ENCODE measurements at places on chromosomes 5 and 9.

DNA sequence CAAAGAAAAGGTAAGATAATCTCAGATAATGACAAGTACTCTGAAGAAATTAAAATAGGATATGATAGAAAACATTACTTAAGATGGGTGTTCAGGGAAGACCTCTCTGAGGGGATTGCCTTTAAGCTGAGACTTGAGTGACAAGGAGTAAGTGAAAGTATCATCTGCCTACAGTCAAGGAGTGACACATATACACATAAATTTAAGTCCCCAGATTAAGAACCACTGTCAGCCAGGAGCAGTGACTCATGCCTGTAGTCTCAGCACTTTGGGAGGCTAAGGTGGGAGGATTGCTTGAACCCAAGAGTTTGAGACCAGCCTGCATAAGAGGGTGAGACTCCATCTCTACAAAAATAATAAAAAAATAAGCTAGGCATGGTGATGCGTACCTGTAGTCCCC lies 19.7 kb upstream of the ANKHD1 start:
- no peak for DNase-seq

GRCh38 chr9:12631866-12632265 lies 61.3 kb upstream of the TYRP1 start:
- no peak for DNase-seq

DNA sequence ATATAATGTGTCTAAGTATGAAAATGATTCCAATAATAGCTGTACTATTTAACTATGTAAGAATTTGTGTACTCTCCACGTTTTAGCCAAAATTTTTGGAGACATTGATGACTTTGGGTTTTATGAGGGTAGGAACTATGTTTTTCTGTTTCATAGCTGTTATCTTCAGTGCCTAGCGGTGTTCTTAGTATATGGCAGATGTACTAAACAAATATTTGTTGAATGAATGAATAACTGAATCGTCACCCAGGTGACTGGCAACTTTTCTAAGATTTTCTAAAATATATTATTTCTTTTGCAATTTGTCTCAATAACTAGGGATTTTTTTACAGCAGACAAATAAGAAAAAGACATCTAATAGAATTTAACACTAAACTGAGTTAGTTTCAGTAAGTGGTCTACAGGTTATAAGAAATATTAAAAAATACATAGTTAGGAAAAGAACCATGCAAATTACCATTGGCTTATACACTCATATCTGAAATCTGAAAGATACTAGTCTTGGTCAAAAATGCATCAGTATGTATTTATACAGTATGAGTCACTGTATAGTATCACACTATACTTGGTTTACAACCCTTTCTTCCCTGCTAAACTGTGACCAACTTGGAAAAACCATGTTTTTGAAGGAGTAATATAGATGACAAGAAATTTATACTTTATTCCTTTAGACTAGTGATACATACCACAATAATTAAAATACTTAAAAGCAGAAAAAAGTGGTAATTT lies 10.5 kb upstream of the ERCC6L2 start:
- DNase-seq, result no peak

- DNase-seq, result peak; percentile 47
Measured at GRCh38 chr5:98997000-98997399, 68.2 kb upstream of the CHD1 start.

- no peak for DNase-seq
Measured at GRCh38 chr9:104094534-104095015, 466 bp downstream of the SMC2 start.

DNA sequence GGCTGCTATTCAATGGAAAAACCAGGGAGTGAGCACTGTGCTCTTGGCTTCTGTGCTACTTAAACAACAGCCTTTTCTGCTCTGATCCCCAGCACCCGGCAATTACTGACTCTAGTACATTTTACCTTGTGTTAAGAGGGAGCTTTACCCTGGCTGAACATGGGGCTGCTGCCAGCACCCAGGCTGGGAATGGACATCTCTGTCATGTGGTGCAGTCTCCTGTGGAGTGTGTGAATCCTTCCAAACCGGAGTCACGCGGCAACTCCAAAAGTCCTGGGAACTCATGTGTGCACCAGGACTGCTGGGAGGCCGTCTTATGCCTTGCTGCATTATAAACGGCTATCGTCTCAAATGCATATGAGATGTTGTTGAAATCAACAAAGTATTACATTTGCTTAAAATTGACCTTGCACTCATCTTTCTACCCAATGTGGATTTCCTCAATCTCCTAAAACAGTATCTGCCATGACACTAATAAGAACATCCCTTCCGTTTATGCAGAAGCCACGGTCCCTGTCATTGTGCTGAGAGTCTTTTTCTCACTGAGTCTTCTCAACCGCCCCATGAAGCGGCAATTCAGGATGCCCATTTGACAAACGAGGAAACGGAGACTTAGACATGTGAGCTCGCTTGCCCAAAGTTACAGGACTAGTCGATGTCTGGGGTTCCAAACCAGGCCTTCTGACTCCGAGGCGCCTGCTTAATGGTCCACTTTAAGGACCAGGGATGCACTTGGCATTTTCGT lies 884 bp upstream of the GSN start:
- peak; percentile 38 for DNase-seq

DNA sequence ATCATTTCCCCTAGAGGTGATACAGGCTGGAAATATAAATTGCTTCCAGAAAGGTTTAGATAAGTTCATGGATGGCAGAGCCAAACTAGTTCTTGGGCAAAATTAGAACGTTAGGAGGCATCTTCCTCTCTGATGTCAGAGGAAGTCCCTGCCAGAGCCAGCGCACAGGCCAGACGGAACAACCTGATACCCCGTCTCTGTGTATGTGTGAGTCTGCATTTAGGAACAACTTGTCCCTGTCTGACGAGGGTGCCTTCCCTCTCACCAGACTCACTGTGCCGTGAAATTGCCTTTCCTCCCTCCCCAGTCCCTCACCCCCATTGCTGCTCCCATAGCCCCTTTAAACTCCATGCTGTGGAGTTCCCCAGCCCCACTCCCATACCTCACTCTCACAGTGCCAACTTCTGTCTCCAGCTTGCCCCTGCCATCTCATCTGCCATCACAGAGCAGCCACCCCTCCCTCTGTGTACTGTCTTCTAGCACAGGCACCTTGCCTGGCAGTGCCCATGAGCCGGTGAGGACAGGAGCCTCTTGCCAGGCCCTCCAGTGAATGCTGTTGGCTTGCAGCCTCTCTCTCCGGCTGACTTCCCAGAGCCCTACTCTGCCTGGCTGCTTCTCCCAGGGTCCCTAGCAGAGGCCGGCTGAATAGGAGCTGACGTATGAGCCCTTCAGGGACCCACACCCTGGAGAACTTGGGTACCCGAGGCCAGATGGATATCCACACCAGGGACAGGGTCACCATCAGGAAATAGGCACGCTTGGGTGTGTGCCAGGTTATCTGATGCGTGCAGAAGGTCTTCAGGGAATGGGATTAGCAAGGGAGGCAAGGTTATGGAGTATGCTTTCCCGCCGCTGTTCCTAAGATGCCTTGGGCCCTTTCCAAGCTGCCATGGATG lies 26.7 kb downstream of the UNC5A start:
- no peak for DNase-seq

GRCh38 chr9:120729791-120730241 lies 15.5 kb upstream of the MEGF9 start:
- no peak for DNase-seq

- no peak for DNase-seq
Measured at GRCh38 chr9:122978601-122979000, 37.8 kb downstream of the RABGAP1 start.

- no peak for DNase-seq
Measured at GRCh38 chr5:12840972-12841371, 936.7 kb upstream of the CTNND2 start.

- no peak for DNase-seq
Measured at GRCh38 chr5:147017621-147018020, 139.1 kb upstream of the PPP2R2B start.

DNA sequence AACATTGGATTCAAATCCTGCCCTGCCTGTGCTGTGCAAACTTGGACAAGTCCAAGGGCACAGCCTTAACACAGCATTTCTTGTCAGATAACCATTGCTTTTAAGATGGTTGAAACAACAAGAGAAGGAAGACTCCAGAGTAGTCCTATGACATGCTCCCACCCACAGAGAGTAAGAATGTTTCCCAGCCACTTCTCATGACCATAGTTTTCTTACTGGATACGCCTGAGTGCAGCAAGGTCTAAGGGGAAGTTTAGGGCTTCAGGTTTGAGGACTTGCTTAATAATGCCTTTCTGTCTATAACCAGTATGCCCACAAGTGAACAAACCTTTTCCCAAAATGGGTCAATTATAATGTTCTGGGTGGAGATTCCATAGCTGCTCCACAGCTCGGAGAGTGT lies 126.4 kb downstream of the SLF1 start:
- DNase-seq, result no peak

GRCh38 chr5:166430491-166431319 lies 1860.7 kb upstream of the WWC1 start:
- no peak for DNase-seq

GRCh38 chr5:177086654-177087397 lies at the start of gene FGFR4:
Gene FGFR4 (plus strand): TSS chr5:177086915. CDS start chr5:177089603, 2,688 bp downstream.
- peak; percentile 37 for DNase-seq

DNA sequence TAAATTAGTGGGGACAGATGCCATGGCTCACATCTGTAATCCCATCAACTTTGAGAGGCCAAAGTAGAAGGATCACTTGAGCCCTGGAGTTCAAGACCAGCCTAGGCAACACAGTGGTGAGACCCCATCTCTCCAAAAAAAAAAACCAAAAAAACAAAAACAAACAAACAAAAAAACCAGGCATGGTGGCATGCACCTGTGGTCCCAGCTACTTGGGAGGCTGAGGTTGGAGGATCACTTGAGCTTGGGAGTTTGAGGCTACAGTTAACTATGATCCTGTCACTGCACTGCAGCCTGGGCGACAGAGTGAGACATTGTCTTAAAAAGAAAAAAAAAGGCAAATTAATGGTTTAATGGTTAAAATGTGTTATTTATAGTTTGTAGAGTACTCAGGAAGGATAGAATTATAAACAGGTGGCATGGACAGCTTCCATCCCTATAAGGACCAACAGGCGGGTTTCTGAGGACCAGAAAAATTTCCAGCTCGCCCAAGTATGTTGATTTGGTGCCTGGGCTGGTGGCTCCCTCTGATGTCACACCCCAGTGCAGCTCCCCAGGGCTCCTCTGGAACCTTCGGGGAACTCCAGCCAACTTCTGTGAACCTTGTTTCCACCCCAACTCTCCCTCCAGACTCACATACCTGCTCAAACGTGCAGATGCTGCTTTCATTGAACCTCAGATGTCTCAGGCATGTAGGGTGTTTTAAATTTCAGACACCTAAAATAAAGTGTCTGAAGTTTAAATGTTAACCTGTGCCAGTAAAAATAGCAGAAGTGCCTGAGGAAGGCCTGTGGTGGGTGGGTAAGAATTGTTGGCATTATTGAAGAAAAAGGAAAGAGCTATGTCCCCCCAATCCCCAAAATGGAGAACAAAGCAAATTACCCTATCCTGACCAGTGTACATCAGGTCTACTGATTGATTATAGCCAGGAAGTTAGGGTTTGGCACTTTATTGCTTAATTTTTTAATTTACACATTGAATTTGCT lies 69.0 kb downstream of the TRIO start:
- DNase-seq, result no peak

DNA sequence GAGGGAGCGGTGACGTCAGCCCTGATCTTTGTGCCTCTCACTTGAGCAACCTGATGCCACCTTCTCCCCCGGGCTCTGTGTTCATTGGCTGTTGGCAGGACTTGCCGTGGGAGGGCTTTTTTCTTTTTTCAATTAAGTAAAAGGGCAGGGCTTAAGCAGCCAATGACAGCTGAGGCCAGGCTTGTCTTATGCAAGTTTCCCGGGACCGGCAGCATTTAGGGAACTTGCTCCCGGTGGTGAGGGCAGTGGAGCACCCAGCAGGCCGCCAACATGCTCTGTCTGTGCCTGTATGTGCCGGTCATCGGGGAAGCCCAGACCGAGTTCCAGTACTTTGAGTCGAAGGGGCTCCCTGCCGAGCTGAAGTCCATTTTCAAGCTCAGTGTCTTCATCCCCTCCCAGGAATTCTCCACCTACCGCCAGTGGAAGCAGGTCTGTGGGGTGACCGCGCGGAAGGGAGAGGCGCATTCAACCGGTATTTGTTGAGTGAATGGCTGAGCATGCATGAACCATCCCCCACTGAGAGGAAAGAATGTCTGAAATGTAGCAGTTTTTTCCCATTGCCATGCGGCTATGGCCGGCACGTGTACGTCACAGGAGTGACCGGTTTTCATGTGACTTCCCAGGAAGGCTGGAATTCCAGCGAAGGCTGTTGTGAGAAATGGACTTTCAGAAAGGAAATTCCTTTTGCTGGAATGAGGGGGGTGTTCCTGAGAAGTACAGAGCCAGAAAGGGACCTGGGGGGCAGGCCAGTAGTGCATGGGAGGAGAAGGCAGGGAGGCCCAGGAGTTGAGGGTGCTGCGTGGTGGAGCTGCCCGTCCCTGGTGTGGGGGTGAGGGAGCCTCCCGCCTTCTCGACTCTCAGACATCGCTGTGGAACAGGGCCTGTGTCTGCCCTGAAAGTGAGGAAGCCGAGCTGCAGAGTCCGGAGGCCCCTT lies 29.0 kb downstream of the PTGES2 start:
- DNase-seq, result peak; percentile 98

DNA sequence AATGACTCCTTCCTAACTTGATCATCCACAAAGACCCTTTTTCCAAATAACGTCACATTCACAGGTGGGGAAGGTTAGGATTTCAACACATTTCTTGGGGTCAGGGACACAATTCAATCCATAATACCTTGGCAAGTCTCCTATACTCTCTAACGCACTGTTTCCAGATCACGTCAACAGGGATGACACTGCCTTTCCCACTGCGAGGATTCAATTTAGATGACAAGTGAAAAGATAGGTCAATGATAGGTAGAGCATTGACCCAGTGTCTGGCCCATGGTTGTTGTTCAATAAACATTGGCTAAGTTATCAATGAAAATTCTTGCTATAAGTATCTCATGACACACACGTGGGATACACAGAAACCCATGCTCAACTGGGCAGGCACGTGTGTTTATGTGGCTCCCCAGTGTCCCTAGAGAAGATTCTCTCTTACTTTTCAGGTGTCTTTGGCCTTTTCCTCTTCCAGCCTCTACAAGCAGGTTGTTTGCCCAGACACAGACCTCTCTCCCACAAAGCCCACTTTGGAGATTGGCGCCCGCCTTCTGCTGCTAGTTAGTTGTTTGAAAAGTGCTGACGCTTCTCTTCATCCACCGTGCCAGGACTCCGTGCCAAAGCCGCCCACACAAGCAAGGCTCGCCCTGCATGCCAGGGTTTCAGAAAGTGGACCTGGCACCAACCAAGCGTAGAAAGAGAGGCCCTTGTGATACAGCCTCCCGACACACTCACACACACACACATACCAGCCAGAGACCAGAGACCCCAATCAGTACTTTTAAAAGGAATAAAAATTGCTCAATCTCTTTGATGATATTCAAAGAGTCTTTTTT lies 594.5 kb downstream of the BNC2 start:
- no peak for DNase-seq
